ENCODE measurements at places on chromosomes 11 and 22.

- DNase-seq: no peak
Observed at GRCh38 chr11:72924568-72925190, 110.5 kb downstream of the ATG16L2 start.

DNA sequence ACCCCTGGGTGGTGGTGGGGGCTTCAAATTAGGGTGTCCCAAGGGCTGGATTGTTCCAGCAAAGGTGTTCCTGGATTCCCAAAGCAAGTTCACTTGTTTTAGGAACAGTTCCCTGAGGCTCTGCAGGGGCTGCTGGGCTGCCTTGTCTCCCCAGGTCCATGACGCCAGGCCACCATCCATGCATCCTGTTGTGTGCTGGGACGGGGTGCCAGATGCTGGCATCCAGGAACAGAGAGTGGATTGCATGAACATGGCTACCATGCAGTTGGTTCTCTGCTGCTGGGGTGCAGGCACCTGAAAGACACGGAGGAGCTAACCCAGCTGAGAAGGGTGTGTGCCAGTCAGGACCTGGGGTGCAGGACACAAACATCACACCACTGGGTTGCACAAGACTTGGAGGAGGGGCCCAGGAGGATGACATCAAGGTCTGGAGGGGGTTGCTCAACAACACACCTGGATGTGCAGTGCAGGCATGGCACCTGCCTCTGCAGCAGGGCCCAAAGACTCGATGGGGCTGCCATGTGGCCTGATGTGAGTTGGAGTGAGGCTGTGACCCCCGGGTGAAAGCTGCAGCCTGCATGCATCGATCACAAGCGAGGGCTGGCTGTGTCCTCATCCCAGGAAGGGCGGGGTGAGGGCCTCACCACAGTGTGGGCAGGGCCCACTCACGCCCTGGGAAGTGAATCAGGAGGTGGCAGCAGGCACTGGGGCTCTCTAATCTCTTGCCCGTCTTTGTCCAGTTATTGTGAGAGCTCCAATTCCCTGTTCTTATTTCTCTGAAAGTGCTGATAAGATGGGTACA, 74.0 kb upstream of the CLDN5 start:
- no peak for DNase-seq

DNA sequence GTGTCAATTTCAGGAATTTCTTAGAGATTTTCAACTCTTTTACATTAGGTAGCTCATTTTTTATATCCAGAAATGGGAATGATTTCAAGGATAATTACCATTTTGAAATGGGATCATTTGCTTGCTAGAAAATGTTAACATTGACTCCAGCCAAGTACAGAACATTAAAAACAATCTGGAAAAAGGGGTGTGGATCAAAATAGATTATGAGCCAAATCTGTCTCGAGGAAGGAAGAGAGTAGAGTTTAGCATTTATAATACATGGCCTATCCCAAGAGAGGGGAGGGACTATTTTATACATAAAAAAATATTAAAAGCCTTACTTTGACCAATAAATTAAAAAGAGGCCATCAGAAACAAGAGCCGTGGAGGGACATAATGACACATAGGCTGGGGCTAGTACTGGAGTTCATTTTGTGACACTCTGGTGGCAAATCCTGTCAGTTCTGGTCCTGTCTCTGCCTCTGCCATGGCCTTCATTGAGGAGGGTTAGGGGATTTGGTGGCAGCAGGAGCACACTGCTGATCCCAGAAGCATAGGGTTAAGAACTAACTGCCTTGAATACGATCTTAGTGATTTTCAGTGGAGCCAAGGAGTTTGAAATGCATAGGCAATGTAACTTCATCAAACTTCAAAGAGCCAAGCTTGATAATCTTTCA, 20.4 kb downstream of the PPP6R3 start:
- DNase-seq: no peak

GRCh38 chr11:88041679-88042078, 133.6 kb downstream of the RAB38 start:
- DNase-seq: no peak

DNA sequence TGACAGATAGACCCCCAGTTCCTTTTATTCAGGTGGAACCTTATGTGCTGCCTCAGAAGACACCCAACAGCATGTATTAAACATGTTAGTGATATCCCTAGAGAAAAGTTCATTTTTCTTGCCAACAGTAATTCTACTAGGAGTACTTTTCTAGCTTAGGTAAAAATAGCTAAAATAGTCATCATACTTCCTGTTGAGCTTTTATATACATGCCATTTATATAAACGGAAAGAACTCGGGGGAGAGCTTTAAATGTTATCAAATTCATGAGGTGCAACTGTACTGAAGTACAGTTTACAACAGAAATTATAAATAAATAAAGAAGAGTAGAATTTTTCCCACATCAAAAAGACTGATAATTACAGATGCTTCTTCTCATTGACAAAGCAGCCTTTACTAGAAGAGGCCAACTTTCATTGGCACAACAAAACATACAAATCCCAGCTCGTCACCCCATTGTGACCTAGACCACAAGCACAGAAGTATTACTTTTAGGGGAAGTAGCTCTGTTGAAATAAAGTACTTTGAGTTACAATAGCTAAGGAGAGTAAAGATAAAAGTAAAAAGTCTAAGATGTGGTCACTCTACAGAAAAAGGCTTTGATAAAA, 59.1 kb upstream of the POU2AF2 start:
- no peak for DNase-seq

DNA sequence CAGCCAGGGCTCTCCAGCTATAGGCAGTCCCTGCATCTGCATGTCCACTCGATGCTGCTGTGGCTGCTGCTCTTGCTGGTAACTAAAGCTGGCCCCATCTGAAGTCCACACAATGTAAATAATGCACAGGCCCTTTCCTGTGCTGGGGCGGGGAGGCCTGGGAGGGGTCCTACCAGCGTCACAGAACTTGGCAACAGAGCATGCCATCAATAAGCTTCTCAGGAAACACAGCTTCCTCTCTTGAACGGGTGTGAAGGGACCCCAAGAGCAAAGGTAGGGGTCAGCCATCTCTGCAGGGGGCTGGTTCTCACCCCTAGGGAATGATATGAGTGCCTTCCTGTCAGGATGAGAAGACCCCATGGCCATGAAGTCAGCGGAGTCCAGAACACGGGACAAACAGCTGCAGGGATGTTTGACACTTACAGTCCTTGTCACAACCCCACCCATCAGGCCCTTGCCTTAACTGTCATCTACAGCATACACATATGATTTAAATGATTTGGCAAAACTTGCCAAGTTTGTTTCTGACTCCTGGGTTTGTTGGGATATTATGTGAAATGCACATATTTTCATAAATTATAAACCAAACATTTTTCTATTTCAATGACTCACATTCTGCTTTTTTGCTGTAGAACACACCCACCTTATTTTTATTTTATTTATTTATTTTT, 39.1 kb upstream of the LYVE1 start:
- DNase-seq: no peak

DNA sequence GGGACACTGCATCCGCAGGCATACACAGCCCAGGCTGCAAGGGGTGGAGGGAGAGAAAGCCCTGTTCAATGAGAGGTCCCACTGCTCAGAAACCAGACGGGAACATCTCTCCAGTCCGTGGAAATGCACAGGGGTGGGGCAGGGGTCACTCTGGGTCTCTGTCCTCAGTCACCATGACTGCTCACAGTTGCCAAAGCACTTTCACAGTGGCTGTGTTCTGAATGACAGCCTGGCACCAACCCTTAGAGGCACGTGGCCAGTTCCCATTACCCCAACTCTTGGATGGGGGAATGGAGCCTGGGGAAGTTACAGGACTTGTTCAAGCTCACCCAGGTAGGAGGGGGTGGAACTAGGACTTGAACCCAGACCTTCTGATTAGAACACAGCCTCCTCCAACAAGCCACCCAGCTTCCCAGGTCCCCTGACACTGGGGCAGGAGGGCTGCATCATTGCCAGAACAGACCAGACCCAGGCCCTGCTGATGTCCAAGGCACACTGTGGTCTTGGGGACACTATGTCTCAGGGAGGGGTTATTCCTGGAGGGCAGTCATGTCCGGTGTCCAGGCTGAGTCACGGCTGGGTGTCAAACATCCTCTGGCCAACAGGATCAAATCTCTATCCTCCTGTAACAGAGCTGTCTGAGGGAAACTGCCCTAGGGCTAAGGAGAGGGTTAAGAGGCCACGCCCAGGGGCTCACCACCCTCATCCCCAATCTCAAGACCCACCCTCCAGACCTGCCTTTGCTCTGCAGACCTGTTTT, 8.2 kb downstream of the ZNF70 start:
- DNase-seq: no peak

GRCh38 chr11:85934596-85935169, 79.5 kb downstream of the CCDC83 start:
- no peak for DNase-seq

DNA sequence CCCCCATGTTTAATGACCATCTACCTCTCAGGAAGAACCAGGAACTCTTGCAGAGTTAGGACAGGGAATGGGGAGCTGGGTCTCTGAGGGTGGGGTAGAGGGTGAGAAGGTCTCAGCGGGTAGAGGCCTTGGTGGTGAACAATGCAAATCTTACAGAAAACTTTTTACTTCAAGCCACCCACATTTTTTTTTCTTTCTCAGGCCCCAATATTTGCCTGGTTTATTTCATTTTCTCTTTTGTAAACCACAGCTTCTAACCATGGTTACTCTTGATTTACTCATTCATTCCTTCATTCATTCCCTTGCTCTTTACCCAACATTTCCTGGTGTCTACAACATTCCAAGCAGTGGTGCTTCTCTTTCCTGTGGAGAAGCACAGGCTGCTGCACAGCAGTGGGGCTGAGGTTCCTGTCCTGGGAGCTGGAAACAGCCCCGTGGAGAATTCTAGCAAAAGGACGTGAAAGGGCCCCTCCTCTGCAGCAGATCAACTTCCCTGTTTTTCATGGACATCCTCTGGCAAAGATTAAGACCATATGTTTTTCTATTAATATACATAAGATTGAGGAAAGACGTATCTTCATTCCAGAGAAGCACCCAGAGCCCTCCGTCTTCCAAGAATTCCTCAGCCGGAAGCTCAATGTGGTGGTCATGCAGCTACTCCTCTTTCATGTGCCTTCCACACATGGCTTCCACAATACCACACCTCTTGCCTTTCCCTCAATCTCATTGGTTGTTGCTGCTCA, 224.4 kb upstream of the SESN3 start:
- no peak for DNase-seq

GRCh38 chr11:61966734-61967115, 709 bp downstream of the FTH1 start:
- no peak for DNase-seq

DNA sequence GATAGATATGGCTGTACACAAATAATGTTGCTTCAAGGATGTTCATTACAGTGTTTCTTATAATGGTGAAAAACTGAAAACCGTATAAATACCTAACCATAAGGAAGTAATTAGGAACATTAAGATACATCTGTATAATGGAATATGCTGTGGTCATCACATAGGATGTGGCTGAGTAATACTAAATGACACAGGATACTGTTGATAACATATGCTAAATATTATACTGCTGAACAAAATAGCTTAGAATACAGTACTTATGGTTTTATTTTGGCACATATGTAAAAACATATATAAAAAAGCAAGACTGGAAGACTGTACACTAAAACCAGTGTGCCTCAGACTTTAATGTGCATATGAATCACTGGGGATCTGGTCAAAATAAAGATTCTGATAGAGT, 43.8 kb downstream of the FBXO7 start:
- DNase-seq: no peak

GRCh38 chr22:43478621-43479300, 66.9 kb downstream of the MPPED1 start:
- no peak for DNase-seq

GRCh38 chr11:60345489-60345888, 18.4 kb downstream of the MS4A6E start:
- DNase-seq: peak; percentile 28

- no peak for DNase-seq
Observed at GRCh38 chr11:91967026-91967690, 257.5 kb upstream of the FAT3 start.

- no peak for DNase-seq
Observed at GRCh38 chr11:120039039-120039438, 98.9 kb downstream of the TRIM29 start.

DNA sequence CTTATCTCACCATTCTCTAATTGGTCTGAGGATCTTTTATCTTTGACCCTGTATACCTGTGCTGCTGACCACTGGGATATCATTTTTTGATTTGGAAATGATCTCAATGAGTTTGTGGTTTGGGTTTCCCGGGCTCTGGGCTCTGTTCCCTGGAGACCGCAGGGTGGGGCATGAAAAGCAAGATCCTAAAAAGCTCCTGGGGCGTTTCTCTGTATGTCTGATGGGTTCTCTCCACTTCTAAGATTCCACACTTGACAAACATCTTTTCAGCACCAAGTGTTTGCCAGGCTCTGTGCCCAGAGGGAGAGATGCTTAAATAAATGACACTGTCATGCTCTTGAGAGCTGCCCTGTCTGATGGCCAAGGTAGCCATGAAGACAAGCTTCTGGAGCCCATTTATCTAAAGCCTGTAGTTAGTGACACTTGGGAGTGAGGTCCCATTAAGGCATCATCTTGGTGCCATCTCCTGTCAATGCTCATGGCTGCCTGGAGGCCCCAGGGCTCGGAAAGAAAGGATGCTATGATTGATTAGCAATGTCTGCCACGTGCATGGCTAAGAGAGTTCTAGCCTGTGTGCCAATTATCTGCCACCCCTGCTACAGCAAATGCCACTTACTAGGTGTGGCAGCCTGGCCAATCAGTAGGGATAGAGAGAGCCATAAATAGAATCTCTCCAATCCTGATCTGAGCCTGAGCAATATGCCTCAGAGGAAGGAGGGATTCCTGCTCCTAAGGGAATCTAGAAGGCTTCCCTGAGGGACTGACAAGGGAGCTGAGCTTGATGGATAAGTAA, 531.6 kb downstream of the MN1 start:
- DNase-seq: no peak

DNA sequence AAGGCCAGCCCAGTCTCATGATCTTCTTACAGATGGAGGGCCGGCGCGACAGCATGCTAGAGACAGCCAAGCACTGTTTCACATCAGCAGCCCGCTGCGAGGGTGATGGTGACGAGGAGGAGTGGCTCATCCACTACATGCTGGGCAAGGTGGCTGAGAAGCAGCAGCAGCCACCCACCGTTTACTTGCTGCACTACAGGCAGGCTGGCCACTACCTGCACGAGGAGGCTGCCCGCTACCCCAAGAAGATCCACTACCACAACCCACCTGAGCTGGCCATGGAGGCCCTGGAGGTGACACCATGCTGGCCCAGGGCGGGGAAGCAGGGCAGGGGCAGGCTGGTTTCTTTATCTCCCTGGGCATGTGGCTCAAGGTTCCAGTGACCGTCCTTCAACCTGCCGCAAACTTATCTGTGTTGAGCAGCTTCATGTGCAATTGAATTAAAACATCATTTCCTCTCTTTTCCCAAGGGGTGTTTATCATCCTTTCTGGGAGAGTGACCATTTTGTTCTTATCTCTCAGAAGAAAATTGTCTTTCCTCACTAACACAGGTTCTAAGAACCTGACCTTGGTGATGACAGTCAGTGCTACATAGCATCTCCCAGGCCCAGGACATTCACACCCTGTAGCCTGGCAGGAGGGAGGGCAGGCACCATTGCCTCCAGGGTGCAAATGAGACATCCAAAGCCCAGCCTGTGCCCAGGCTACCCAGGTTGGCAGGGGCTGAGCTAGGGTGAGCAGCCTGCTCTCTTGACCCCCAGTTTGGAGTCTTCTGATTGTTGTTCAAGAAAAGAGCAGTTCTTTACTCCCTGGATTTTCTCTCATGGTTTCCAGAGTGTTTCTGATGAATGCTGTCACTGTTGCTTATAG, 80.7 kb downstream of the CABIN1 start:
- DNase-seq: no peak

All from NCI-H1436 (cell line).